GM19239 (cell line): ENCODE measurements at places on chromosomes 4 and X.

DNA sequence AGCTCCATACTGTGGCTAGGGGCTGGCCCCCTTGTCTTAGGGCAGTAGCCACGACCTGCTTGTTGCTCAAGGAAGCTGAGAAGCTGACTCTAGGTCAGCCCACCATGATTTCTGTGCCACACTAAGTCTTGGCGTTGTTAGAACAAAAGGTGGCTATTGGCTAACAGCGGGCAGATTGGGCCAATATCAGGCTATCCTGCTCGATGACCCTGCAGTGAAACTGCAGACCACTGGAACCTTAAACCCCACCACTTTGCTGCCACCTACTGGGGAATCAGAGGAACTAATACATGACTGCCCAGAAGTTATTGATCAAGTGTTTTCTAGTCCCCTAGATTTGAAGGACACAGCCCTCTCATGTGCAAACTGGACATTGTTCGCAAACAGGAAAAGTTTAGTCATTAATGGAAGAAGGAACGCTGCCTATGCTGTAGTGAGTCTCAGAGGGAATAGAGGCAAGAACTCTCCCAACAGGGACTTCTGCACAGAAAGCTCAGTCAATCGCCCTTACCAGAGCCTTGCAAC lies 17.0 kb upstream of the PAPSS1 start:
- peak; percentile 28 for DNase-seq

DNA sequence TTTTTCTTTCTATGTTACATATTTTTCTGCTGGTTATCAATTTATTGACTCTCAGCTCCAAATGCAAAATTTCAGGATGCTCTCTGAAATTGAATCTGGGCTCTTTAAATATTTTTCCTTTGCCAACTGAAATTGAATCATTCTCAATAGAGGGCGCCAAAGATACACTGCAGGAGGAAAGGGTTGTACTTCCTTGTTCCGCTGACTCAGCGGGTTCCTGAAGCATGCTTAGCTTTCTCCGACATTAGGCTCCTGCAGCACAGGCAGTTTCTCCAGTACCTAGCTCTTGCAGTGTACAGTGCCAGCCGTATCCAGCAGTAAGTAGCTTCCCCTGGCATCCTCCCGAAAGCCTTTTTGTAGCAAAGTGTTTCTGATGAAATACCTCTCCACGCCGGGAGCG lies 28.8 kb upstream of the CFAP47 start:
- DNase-seq: no peak

DNA sequence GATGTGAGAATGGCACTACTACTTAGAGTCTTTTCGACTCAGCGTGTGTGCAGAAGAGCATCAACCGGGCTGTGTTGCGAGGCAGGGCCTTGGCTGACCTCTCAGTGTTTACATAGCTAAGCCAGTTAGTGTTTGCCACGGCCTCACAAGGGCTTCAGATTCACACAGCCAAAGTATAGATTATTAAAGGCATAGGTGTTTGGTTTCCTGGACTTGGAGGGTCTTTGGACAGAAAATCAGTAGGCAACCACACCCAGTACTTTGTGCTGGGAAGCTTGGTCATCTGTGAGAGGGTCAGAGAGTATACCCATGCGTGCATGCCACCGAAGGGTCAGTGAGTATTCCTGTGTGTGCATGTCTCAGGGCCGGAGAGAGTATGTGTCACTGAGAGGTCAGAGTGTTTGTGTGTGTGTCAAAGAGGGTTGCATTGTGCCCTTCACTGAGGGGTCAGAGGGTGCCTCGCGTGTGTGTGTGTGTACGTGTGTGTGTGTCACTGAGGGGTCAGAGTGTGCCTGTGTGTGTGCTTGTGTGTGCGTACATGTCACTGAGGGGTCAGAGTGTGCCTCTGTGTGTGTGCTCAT lies 69.7 kb upstream of the MSANTD1 start:
- no peak for DNase-seq

DNA sequence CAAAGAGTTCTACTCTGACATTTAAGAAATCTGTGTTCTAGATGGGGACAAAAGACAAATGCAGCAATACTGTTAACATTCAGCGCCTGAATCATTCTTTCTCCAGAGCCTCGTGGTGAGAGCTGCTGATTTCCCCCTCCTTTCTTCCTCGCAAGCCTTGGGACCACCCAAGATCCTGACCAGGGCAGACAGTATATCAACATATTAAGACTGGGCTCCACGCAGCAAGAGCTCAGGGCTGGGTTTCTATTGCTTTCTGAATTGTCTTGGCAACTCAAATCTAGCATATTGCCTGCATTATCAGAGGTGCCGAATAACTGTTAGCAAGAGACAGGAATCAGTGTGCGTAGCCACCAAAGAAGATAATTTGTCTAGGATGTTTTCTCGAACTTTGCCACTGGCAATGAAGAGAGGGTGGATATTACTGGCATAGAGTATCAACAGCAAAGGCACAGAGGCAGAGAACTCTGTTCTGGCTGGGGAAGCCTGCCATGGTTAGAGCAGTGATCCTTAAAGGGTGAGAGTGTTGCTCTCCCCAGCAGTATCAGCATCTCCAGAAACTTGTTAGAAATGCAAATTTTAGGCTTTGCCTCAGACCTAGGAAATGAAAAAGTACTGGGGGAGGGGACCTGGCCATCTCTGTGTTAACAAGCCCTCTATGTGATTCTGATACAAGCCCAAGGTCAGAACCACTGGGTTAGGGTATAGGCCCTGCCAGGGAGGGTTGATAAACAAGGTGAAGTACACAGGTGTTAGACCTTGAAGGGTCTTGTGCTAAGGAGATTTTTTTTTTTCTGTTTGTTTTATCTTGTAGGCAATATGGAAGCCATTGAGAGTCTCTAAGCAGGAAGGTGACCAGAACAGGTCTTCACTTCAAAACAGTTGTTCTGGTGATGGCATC lies 46.2 kb upstream of the MID1IP1 start:
- no peak for DNase-seq

- no peak for DNase-seq
Observed at GRCh38 chr4:109231331-109231730, 71.1 kb downstream of the COL25A1 start.

DNA sequence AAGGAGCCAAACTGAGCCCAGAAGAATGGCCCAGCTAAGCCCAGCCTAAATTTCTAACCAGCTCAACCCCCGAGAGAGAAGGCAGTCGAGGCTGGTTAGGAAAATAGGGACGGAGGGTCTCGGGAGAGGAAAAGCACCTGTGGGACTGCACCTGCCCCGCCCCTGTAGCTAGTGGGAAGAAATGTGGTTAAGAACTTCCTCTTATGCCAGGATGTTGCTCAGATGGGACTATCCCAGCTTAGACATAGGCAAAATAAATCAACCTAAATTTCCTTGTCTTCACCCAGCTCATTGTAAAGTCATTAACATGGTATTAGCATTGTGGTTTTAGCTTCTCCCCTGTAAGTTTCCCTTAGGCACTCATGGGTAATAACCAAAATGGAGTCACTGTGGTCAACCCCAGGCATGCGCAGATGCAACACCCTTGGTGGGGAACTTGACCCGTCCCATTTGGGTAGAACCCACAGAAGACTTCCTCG lies 86.8 kb downstream of the ZNF718 start:
- DNase-seq: no peak

- no peak for DNase-seq
Observed at GRCh38 chrX:6778544-6779503, 243.9 kb upstream of the VCX3A start.

GRCh38 chr4:153451911-153452657 lies 14.1 kb upstream of the TMEM131L start:
- DNase-seq: no peak

- DNase-seq: no peak
Observed at GRCh38 chr4:167380964-167381363, 146.7 kb upstream of the SPOCK3 start.

DNA sequence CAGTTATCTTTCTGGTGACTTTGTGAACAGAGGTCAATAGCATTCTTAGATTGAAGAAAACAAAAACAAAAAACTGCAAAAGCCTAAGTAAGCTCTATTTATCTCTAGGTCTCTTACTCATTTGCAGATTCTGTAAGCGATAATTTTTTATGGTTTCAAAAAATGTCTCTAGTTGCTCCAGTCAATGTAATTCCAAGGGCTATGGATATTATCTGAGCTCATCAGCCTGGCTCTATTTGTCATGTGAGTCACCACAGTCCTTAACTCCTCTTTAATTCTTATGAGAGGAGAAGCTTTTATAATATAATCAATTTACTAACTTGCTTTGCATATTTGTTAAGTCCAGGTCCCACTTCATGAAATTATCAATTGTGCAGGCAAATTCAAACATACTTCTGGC lies 79.1 kb downstream of the NPFFR2 start:
- no peak for DNase-seq

DNA sequence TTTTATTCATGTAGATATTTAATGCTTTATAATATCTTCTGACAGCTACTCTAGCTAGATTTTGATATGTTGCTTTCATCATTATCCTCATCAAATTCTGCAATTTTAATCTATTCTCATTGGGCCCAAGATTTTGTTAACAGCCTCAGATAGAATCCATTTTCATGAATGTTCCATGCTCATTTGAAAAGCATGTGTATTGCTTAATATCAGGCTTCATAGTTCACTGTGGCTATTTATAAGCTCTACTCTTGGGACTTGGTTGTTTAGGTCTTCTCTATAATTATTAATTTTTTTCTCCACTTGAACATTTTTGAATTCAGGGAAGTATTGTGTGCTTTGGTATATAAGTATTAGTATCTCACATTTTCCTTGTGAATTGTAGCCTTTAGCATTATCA lies 41.8 kb downstream of the RAB40A start:
- DNase-seq: no peak

DNA sequence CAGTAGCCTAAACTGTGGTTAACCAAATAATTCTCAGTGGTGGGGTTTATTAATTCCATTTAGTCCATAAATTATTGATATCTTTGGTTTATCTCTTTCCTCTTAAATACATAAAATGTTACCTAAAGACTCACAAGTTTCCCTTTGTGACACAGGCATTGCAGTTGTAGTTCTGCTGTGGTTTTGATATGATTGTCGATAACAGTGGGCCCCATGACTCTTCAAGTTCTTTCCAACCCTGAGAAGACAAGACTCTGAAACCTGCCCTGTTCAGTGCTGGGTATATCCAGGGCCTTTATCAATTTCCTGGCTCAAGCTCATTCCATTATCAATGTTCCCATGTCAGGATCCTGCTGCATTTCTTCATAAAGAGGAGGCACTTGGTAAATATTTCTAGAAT lies 117.9 kb upstream of the TBC1D9 start:
- no peak for DNase-seq

DNA sequence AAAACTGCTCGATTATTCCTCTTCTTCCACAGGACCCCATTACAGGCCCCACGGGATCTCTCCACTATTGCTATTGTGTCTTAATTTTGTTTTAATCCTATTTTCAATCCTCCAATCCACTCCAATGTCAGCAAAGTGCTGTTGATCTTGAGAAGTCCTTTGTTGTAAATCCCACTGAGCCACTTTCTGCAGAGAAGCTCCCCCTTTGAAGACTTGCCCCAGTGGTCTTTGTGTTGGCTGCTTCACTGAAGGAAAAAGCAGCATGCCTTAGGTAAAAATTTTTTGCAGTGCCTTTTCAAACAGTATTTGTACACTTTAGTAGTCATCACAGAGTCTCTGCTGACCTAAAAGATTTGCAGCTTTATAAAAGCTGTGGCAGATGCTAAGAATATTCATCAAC lies 252.0 kb upstream of the SLC7A11 start:
- DNase-seq: no peak

DNA sequence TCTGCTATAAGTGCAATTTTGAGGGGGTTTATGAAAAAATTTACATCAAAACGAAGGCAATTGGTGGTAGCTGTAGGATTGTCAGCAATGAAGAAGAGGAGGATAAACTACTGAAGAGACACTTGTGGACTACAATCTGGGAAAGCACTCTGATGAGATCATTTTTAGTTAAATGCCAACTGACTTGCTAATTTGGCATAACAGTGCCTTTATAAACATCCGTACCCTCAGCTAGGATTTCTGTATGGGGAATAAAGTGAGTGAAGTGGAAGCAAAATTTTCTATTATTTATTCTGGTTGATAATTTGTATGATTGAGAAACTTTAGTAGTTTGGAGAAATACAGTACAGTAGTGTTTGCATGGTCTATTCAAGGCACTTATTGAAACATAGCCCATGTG lies 11.2 kb upstream of the GNRHR start:
- no peak for DNase-seq

DNA sequence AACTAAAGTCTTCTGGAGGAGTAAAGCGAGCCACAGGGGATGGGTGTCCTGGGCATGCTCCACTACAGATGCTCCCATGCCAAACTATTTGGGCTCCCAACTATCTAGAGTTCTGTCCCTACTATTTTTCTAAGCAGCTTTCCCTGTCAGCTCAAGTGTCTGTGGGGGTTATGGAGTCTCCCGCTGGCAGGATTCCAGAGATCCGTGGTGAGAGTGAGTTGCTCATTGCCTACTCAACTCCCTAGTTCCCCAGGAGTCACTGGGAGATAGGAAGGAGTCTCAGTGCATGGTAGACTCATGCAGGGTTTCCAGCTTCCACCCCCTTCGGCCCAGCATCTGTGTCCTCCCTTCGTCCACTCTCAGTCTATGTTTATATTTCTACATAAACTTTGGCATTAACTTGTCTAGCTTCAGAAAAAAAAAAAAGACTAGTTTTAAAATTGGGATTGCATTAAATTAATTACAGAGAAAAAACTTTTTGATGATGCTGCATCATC lies 55.1 kb upstream of the INPP4B start:
- no peak for DNase-seq
